ENCODE measurements at places on chromosomes 13 and 19.
A peak's percentile ranks its signal among the peaks of the same experiment; 100 is the strongest.

GRCh38 chr19:57648331-57649003, 15.5 kb downstream of the ZNF211 start:
- DNase-seq: no peak

GRCh38 chr19:42594617-42595489, at the start of gene CEACAM8:
Gene CEACAM8 (minus strand): TSS chr19:42594924. CDS start chr19:42594828, 96 bp downstream.
- no peak for DNase-seq

GRCh38 chr13:26693749-26694463, 66.7 kb downstream of the GPR12 start:
- no peak for DNase-seq

GRCh38 chr19:2365201-2365970, 5.3 kb downstream of the TMPRSS9 start:
- DNase-seq: no peak

DNA sequence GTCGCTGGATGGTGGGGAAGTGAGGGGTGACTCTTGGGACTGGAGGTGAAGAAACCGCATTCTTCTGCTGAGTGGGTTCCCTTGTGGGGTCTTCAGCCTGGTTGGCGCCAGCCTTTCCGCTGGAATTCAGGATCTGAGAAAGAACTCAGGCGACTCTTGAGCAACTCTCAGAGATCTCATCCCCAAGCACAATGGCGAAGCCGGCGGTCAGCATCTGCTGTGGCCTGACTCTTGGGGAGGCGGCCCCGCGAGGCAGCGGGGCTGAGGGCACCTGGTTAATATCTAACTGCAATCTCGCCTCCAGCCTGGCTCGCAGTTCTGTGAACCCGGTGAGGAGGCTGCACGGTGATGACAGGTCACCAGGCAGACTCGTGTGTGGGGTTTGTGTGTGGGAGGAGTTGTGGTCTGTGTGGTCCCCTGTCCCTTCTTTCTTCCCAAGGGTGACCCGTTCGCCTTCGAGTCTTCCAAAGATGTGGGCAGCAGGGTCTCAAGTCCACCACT, 883 bp downstream of the ZNF441 start:
- DNase-seq: peak; percentile 44

GRCh38 chr13:83423861-83424260, 458.4 kb downstream of the SLITRK1 start:
- no peak for DNase-seq

DNA sequence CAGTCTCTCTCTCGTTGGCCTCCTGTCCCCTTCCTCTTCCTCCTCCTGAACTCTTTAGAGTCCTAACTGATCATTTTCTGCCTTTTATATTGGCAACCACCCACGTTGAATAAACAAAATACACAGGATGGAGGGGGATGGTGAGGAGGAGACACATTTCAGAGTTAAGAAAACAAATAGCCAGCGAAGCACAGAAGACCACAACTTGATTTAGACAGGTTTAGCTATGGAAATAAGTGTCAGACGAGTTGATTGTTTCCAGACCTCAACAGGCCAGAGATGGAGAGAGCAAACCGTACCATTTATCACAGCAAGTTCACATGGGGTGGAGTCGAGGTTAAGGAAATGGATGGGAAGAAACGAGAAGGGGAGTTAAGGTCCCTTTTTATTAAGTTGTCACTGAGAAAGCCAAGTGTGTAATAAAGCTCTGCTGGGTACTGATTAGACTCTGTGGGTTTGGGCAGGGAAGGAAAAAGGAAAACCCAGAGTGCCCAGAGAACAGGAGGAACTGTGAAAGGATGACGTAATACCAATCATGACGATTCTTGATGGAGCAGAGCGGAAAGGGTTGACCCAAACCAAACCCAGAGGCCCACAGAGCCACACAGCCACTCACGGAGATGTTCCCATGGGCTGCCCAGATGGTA, 11.1 kb upstream of the SERP2 start:
- no peak for DNase-seq

DNA sequence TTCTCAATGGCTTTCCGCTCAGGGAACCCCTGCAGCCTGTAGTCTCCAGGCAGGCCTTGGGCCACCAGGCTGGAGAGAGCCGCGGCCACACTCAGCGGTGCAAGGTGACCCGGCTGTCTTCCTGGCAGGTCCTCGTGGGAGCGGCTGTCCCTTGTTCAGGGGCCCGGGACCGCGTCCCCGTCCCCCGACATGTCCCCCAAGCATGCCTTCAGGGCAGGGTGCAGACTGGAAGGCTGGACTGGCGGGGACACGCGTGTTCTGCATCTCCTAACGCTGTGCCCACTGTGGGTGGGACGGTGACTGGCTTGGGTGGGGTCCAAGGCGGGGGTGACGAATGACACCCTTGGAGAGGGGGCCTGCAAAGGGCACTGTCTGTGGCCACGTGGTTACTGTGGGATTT, 93.6 kb downstream of the WTIP start:
- DNase-seq: no peak

GRCh38 chr19:44664976-44665375, 6.3 kb upstream of the CEACAM19 start:
- DNase-seq: no peak

- DNase-seq: no peak
These were observed 64.4 kb downstream of the TRPM4 start for GRCh38 chr19:49222011-49222410.

- DNase-seq: no peak
These were observed 25.0 kb downstream of the KBTBD6 start for GRCh38 chr13:41107584-41108014.

GRCh38 chr13:38384171-38384570, 34.5 kb downstream of the UFM1 start:
- DNase-seq: no peak

- DNase-seq: peak; percentile 37
These were observed 18.1 kb upstream of the LRP3 start for GRCh38 chr19:33175886-33176669.

GRCh38 chr19:7251494-7251893, 42.7 kb downstream of the INSR start:
- no peak for DNase-seq

- DNase-seq: no peak
These were observed at the start of gene ERICH4 for GRCh38 chr19:41442473-41443355. Gene ERICH4 (plus strand): TSS chr19:41443156. CDS start chr19:41443170, 14 bp downstream.

DNA sequence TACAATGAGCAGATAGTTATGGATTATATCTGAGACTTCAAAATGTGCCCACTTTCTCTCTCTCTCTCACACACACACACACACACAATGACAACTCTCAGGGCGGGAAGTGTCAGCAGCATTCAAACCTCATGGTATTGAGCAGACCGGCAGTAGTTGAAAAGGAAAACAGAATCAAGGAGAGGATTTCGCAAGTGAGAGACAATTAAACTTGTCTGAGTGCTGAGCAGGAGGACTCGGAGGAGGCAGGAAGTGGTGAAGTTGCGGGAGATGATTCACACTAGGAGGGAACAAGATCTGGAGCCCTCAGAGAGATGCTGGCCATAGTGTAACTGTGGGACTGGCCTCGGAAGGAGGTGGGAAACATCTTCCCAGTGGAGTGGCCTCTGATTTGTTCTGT, 353.1 kb downstream of the EFNB2 start:
- DNase-seq: no peak

GRCh38 chr13:109712124-109712722, 74.2 kb downstream of the IRS2 start:
- no peak for DNase-seq

DNA sequence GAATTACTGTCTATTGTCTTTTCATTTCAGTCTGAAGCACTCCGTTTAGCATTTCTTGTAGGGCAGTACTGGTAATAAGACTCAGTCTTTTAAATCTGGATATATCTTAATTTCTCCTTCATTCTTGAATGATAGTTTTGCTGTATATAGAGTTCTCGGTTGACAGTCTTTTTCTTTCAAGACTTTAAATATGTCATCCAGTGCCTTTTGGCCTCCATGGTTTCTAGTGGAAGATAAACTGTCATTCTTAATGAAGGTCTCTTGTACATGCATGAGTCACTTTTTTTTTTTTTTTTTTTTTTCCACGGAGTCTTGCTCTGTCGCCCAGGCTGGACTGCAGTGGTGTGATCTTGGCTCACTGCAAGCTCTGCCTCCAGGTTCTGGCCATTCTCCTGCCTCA, 27.2 kb upstream of the ZDHHC20 start:
- no peak for DNase-seq

DNA sequence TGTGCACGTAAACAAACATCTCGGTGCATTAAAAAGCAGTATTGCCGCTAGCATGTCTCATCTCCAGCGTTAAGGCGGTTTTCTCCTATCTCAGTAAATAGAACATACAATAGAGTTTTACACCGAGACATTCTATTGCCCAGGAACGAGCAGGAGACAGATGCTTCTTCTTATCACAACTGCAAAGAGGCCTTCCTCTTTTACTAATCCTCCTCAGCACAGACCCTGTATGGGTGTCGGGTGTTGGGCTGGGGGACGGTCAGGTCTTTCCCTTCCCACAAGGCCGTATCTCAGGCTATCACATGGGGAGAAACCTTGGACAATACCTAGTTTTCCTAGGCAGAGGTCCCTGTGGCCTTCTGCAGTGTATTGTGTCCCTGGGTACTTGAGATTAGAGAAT, 21.2 kb downstream of the ZNF233 start:
- DNase-seq: no peak

DNA sequence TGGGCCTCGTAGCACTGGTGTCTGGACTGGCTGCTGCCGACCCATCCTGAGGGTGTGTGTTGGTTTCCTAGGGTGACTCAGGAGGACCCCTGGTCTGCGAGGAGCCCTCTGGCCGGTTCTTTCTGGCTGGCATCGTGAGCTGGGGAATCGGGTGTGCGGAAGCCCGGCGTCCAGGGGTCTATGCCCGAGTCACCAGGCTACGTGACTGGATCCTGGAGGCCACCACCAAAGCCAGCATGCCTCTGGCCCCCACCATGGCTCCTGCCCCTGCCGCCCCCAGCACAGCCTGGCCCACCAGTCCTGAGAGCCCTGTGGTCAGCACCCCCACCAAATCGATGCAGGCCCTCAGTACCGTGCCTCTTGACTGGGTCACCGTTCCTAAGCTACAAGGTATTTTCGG, 13.8 kb downstream of the TIMM13 start:
- no peak for DNase-seq

- no peak for DNase-seq
These were observed 1.4 kb upstream of the CERS1 start for GRCh38 chr19:18897094-18898029.

GRCh38 chr13:20149762-20150161, 11.1 kb downstream of the GJA3 start:
- no peak for DNase-seq

GRCh38 chr13:67186995-67187569, 43.1 kb downstream of the PCDH9 start:
- DNase-seq: no peak

DNA sequence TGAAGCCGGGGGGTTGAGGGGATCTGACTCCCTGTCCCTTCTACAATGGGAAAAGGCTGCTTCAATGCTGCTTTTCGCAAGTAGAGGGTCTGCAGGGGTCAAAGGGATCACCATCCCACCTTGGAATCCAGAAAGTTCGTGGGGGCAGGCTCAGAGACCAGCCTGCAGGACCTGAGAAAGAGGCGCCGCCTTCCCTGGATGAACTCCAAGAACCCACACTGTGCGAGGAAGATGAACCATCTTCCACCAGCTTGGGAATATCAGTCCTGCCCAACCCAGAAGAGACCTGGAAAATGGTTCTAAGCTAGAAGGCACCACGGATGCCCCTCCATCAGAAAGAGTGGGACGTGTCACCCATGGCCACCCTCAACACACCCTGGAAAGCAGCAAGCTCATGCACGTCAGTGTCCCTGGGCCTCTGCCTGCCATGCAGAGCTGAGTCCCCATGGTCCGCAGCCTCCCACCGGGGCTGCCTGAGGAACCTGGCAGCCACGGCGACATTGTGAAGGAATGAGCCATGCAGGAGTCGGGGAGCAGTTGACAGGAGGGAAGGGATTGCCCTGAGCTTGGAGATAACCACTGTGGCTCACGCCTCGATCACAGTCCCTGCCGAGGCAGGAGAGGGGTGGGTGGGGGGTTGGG, 14.6 kb downstream of the RAB3D start:
- no peak for DNase-seq

- DNase-seq: no peak
These were observed 116.3 kb downstream of the RAB20 start for GRCh38 chr13:110445183-110445582.

- DNase-seq: no peak
These were observed 227.1 kb downstream of the GGACT start for GRCh38 chr13:100361504-100361903.

DNA sequence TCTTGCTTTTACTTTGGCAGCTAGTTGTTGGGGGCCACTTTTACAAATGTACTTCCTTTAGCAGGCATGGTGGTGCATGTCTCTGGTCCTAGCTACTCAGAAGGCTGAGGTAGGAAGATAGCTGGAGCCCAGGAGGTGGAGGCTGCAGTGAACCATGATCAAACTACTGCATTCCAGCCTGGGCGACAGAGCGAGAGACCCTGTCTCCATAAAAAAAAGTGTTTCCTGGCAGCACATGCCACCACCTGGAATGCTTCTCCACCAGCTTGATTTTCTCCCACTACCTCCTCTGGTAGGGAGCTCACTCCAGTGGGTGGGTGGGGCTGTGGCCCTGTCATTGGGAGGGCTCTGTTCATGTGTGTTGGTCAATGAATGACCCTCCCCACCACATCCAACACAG, 12.5 kb downstream of the FZR1 start:
- DNase-seq: no peak

DNA sequence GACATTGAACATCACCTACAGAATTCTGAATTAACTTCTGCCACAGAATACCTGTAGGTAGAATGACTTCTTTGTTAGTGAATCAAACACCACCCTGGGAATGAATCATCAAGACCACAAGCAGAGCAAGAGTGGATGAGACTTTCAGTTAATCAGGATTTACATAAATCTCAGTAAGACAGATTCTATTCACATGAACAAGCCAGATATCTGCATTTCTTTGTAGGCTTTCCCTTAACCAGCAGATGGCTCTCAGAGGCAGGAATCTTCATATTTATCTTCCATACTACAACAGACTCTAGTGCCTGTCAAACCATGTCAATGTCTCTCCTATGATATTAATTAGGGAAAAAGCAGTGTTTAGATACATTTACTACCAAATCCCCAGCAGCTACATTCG, 412.1 kb downstream of the KLF12 start:
- no peak for DNase-seq
